ENCODE measurements at places on chromosomes 16 and 17.
A peak's percentile ranks its signal among the peaks of the same experiment; 100 is the strongest.

DNA sequence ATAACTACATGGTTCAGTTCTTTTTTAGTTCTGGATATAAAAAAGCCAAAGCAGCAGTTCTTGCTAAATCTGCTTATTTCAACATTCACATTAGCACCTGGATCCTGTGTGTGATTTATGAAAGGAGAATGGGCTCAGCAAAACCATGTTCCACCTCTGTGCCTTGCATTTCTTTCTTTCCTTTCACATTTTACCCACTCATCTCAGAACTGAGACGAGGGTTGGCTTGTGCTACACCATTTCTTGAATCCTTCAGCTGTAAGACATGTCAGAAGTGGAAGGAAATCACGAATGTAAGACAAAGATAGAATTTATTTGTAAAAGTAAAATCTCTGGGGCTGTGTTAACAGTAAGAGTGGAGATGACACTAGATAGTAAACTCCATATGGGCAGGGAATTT, 1.2 kb upstream of the UTP6 start:
- DNase-seq, result no peak

- DNase-seq, result no peak
These were observed 9.0 kb downstream of the KRTAP9-7 start for GRCh38 chr17:41284546-41284945.

GRCh38 chr17:11459861-11460331, 138.4 kb upstream of the DNAH9 start:
- DNase-seq, result no peak

DNA sequence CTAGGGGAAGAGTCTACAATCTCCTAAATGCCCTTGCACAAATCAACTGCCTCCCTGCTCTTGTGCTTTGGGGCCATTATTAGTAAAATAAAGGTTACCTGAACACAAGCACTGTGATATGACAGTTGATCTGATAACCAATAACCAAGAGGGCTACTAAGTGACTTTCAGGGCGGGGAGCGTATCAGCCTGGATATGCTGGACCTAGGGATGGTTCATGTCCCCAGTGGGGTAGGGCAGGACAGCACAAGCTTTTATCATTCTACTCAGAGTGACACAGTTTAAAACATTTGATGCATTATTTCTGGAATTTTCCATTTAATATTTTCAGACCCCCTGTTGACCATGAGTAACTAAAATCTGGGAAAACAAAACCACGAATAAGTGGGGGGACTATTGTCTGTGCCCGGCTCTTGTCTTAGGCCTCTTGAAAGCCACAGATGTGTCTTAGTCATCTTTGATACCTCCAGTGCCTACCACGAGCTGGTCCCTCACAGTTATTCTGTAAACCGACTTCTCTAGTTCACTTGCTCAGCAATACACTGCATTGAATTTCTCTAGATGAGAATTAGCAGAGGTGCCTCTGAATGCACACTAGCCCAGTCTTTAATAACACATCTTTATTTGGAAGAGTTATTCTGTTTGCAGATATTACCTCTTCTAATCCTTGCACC, 94.6 kb upstream of the DHX40 start:
- no peak for DNase-seq

- DNase-seq, result no peak
These were observed 4.6 kb downstream of the TEN1 start for GRCh38 chr17:75983501-75984181.

DNA sequence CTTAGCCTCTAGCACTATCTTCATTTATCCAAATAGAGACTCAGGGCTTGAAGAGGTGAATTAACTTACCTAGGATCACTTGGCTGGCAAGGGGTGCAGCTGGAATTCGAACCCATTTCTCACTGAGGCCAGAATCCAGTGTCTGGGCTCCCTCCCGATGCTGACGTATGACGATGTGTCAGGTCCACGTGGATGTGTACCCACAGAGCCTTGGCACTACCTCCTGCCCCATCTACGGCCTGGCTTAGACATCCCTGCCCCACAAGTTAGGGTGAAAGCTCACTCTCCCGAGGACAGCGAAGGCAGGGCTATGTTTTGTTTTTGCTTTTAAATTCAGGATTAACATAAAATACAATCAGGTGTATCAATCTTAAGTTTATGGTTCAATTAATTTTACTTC, 332.3 kb downstream of the CPPED1 start:
- no peak for DNase-seq

GRCh38 chr17:5530265-5531084, 44.1 kb downstream of the MIS12 start:
- DNase-seq, result no peak

- no peak for DNase-seq
These were observed 6.2 kb downstream of the N4BP1 start for GRCh38 chr16:48603647-48604376.

- peak; percentile 68 for DNase-seq
These were observed 8.8 kb downstream of the ZG16B start for GRCh38 chr16:2838928-2839327.

DNA sequence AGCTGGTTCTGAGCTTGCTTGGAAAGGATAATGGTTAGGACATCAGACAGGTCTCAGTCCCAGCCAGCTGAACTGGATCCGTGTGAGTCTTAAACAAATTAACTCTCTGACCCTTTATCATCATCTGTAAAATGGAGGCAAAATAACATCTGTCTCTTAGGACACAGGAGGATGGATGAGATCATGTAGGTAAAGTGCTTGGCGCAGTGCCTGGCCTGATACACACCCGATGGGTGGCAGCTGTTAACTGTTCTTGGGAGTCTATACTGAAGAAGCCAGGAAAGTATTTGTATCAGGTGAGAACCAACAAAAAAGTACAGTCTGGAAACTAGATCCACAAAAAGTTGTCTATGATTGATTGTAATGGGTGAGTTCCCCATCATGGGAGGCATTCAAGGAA, 188.6 kb downstream of the C16orf78 start:
- DNase-seq, result no peak

DNA sequence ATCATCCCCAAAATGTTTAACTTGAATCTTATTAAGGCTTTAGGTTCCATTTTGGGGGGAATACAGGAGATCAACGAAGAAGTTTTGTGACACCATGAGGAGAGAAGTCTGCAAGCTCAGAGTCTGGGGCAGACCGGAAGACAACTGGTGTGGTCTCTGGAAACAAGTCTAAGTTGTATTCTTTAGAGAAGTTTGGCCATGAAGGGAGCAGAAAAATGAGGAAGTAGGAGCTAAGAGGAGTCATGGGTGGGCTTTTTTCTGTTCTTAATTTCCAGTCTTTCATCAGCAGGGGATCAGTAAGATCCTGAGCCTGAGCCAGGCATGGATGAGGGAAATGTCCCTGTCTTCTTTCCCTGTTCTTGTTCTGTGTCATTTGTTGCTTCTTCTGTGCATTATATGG, 35.8 kb upstream of the NF1 start:
- no peak for DNase-seq

DNA sequence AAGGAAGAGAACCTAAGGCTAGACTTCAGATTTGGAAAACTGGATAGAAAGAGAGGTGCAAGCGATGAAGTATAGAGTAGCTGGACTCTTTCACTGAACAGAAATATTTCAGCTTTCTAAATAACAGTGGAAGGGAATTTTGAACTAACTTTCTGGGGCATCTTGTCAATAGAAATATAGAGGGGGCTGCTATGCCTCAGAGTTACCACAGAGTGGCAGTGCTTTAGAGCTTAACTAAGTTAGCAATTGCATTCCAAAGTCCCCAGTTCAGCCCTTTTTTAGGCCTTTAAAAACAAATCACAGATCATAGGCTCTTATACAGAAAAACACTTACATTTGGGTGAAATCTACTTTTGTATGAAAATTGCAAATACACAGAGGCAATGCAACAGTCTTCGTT, 154.2 kb upstream of the CDH8 start:
- DNase-seq, result no peak

DNA sequence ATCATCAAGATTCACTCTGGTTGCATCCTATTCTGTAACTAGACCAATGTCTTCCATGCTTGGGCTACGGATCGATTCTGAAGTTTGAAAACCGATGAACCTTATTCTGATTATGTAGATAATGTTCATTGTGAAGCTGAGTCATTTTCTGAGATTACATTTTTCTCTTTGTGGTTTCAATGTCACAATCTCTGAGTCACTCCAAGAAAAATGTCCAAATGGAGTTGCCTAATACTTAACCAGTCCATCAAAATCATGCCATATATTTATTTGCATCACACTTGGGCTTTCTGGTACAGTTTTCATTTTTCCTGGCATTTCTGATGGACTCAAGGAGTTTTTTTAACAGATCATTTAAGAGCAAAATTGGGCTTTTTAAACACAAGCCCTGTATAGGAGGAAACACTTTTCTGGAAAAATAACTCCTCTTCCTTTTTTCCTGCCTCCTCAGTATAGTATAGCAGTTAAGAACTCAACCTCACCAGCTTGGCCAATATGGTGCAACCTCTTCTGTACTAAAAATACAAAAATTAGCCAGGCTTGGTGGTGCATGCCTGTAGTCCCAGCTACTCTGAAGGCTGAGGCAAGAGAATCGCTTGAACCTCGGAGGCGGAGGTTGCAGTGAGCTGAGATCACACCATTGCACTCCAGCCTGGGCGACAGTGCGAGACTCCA, 17.5 kb downstream of the CACNG3 start:
- DNase-seq, result no peak

DNA sequence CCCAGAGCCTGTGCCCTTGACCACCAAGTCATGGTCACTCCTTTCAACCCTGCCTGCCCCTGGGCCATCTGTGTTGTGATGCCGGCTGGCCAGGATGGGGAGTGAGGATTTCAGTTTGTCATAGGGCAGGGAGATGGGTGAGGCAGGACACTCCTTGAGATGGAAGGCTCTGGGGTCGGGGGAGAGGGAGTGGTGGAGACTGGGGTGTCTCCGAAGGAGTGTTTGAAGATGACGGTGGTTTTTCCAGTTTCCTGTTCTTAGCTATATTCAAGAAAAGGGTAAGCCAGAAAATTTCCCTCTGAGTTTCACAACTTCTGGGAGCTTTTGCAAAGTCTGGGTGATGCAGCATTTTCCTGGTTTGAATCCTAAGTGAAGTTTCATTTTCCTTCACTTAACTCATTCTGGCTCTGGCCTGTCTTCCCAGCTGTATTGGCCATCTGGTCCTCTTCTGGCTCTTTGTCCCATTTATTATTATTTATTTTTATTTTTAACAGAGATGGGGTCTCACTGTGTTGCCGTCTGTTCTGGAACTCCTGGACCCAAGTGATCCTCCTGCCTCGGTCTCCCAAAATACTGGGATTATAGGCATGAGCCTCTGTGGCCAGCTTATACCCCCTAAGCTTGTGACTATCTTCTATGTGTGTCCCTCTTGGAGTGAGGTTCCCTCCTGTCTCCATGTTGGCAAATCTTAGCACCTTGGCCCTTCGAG, 27.7 kb downstream of the ABCC1 start:
- DNase-seq, result no peak

All from GM12892 (cell line).